ENCODE measurements at places on chromosomes 12 and 14.

DNA sequence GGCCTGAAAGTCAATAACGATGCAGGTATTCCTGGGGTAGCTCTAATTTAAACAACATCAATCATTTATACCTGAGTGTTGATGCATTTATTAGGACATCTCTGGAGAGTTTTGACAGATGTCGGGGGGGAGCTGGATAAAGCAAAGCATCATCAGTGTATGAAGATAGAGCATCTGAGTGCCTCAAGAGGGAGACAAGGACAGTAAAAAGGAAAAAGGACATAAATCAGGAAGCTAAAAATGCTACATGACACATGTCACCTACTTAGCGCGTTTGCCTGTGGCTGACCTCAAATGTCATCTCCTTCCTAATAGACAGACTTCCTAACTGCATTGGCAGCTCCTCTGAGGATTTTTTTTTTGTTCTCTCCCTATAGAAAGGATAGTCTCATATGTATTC lies 259.5 kb upstream of the PKP2 start:
- no peak for DNase-seq

DNA sequence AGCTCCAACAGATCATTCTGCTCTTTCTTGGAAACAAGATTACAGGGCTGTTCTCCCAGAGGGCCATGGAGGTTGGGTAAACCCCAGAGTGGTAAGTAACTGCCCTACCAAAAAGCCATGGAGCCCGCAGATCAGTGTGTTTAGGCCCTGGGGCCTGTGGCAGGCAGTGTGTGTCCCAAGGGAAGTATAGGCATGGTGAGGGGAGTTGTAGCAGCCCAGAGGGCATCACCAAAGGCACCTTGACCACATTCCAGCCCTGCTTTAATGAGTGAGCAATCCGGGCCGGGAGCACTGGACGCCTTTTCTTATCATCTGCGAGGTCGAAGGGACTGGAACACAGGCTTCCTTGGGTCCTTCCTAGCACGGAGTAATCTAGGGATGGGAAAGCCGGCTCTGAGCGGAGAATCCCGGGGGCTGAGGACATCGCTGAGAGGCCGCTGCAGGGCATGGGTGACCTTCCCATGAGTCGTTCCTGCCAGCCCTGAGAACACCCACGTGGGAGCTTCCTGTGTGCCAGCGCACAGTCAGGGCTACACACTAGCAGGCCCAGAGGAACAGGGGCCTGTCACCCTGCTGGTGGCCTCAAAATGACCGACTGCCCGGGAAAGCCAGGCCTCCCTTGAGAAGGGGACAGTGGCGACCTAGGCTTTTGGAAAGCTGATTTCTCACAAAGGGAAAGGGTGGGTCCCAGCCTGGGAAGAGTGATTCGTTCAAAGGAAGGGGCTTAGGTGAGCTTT lies 91.3 kb downstream of the NINJ2 start:
- peak; percentile 71 for DNase-seq

- peak; percentile 86 for DNase-seq
Measured at GRCh38 chr14:84825481-84826251, 704.3 kb upstream of the FLRT2 start.

DNA sequence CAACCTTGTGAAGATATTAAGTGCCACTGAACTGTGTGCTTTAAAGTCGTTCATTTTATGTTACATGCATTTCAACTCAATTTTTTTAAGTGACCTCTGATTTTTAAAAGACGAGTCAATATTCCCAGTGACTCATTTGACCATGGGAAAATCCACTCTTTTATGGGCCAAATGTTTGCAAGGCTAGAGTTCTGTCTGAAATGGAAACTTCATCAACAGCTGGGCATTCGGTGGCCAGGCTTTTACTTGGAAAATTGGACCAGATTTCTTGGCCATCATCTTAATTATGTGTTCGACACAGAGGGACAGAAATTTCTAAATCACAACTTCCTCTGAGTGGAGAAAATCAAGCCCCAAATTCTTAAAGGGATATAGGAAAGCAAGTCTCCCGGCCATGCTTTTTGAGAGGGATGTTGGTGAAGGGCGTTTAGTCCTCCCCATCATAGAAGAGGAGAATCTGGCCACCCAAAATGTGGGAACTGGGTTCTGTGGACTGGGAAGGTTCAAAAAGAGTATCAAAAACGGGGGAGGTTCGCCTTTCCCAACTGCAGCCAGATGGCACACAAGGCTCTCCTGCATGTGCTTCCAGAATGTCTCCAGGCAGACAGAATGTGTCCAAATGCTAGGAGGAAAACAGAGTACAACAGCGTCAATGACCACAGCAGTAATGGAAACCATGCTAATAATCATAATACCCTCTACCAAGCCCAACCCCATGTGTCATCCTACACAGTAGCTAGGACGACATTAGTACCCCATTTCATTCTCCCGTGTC lies 40.9 kb upstream of the FZD10 start:
- no peak for DNase-seq

GRCh38 chr12:75964150-75964549 lies 67.4 kb downstream of the PHLDA1 start:
- DNase-seq: no peak

GRCh38 chr12:72677139-72677538 lies 405.0 kb downstream of the TRHDE start:
- no peak for DNase-seq

All from islet precursor cell (in vitro differentiated cells).